Activated T-helper 1 cell treated with anti-CD3 and anti-CD28 coated beads, Interleukin-2, amount 50 U/mL, for 16 hours (primary cell): ENCODE measurements at places on chromosomes 11 and 22.

DNA sequence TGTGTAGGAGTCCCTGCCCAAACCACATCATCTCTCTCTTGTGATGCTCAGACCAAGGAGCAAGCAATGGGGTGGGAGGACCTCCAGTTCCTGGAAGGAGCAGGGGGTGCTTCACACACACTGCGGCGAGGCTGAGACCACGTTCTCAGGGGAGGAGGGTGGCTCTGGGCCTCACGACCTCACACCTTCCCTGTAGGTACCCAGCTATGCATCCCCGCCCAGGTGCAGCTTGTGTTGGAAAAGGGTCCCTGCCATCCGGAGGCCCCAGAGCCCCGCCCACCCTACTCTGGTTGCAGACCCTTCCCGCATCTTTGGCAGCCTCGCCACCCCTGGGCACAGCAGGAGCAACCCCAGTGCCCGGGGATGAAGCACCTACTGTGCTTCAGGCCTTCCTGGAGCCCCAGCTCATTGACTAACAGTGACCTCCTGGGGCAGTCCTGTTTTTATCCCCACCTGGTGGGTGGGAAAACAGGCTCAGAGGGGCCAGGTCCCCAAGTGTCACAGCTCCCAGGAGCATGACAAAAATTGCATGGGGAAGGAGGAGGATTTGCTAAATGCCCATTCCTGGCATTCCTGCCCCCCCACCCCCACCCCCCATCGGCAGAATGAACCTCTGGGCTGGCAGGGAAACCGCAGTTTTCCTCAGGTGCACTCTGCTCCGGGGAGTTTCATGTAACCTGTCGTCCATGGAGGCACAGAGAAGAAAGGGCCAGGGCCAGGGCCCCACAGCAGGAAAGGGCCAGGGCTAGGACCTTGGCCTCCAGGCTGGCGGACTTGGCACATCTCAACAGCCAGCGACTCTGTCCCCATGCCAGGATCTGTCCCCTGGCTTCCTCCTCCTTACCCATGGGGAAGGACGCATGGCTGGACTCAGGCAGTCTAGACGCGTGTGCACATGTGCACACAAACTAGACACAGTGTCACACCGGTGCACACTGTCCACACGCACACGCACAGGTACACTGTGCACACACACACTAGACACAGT lies 81.0 kb downstream of the IGLL1 start:
- no peak for DNase-seq

- DNase-seq, result no peak
Observed at GRCh38 chr11:119192111-119192510, 6.8 kb downstream of the NHERF4 start.

DNA sequence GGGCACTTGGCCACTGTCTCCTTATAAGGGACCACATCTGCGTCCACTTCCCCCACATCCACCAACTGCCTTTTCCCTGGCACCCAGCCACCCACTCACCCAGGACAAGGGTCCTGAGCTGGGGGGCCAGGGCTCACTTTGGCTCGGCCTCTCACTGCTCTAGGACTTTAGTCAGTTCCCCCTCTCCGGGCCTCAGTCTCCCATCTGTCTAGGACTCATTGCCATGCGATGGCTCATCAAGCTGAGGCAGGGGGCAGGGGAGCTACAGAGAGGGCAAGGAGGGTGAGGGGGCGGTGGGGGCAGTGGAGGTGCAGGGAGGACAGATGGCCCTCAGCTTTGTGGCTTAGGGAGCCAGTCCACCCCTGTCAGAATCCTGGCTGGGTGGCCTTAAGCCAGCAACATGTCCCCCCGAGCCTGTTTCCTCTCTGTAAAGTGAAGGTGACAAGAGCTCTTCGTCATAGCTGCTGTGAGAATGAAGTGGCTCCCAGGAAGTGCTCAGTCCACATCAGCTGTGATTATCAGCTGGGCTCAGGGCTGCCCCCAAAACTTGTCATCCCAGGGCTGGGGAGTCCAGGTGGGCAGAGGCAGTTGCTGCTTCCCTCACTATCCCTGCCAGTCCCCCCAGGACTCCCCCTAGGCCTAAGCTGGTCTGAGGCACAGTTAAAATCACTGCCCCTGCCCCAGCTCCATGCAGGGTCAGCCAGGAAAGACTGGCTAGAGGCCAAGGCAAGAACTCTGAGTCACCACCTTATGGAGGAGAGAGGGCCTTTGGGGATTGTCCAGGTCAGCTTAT lies 14.9 kb downstream of the RAC2 start:
- DNase-seq, result no peak

DNA sequence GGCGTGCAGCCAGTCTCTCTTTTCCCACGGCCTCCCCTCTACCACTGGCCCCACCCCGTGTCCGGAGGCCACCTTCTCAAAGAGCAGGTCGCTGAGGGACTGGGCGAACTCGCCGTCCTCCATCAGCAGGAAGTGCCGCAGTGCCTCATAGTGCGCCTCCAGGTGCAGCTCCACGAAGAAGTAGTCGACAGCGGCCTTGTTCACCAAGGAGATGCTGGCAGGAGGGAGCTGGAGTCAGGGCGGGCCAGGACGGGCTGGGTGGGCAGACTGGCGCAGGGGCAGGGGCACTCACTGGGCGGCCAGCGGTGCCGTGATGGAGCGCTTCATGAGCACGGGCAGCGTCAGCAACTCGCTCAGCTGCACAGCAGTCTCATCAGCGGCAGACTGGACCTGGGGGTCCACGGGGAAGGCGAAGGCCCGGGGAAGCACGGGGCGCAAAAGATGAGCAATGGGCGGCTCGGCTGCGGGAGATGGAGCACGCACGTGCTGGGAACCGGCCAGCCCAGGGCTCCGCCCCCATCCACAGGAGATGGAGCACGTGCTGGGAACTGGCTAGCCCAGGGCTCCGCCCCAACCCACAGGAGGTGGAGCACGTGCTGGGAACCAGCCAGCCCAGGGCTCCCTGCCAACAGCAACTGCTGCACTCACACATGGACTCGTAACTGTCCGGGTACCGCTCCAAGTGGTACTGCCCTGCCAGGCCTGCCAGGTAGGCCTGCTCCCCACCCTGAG lies 18.4 kb downstream of the SELENOO start:
- no peak for DNase-seq

GRCh38 chr11:45105233-45105983 lies 41.0 kb upstream of the PRDM11 start:
- DNase-seq, result peak; percentile 39

DNA sequence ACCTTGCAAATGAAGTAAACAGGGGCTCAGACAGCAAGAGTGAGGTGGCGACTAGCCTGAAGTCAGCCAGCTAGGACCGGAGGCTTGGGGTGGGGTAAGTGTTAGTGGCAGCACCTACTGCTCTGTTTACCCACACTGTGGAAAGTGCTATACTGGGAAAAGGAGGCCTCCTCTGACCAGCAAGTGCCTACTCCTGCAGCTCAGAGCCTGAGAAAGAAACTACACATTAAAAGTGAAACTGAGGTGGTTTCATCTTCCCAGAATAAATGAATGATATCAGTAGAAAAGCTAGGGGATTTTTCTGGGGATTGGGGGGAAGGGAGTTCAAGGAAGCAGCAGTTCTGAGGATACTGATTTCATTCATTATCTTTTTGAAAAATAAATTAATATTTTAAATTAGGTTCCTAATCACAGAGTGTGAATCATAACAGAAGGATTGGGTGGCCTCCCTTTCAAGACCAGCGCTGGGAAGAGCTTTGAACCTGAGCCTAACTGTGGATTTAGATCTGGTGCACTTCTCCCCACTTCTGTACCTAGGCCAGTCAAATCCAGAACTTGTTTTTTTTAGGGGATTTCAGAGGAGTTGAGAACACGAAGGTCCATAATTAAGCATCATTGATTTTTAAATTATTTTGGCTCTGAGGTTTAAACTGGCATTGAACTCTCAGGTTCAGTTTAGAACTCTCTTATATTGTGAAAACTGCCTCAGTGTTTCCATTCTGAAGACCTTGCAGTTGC lies 48.1 kb upstream of the GRAMD1B start:
- DNase-seq, result peak; percentile 8

GRCh38 chr22:25488244-25489020 lies 76.0 kb upstream of the GRK3 start:
- DNase-seq, result no peak

DNA sequence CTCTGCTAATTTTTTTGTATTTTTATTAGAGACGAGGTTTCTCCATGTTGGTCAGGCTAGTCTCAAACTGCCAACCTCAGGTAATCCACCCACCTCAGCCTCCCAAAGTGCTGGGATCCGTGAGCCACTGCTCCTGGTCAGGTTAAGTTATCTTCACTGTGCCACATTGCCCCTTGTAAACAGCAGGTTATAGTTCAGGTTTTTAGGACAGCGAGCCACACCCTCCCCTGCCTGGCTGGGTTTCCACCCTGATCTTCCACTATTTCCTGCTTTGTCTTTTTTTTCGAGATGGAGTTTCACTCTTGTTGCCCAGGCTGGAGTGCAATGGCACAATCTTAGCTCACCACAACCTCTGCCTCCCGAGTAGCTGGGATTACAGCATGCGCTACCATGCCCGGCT lies 16.1 kb downstream of the ACO2 start:
- no peak for DNase-seq

- no peak for DNase-seq
Observed at GRCh38 chr11:101323997-101324396, 194.4 kb upstream of the PGR start.

DNA sequence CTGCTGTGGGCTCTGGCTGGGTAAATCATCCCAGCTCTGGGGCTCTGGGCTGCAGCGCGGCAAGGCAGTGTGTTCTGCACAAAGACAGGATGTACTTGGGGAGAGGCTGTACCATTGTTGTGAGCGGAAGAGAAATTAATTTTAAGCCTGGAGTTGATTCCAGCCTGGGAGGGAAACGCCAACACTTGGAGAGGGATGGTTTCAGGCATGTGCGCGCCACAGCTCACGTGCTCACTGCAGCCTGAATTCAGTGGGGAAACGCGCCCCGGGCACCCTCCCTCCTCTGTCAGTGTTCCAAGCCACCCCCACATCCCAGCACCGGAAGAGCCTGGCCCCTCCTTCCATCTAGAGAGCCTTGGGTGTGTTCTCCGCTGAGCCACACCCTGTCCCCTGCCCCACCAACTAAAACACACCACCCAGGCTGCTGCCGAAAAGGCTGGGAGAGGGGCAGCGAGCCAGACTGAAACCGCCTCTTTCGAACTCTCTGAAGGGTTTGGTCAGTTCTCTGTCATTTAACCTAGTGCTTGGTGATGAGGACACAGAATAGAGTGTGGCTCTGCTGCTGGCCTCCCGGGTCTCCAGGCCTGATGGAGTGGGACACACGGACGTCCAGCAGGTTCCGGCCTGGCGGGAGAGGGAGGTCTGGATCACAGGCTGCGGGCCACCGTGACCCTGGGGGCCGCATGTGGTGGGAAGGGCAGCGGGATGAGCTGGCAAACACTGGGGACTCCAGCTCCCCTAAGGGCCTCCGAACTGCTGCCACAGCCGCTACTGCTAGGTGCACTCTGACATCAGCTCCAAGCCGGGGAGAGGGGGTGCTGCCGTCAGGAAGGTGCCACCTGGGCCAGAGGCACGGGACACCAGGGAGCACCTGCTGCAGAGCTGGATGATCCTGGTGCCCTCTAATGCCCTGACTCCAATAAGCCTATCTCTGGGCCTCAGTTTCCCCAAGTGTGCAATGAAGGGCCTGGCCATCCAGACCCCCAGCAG lies 230.8 kb downstream of the CTTN start:
- no peak for DNase-seq

GRCh38 chr11:788953-789940 lies 643 bp downstream of the CEND1 start:
- no peak for DNase-seq

DNA sequence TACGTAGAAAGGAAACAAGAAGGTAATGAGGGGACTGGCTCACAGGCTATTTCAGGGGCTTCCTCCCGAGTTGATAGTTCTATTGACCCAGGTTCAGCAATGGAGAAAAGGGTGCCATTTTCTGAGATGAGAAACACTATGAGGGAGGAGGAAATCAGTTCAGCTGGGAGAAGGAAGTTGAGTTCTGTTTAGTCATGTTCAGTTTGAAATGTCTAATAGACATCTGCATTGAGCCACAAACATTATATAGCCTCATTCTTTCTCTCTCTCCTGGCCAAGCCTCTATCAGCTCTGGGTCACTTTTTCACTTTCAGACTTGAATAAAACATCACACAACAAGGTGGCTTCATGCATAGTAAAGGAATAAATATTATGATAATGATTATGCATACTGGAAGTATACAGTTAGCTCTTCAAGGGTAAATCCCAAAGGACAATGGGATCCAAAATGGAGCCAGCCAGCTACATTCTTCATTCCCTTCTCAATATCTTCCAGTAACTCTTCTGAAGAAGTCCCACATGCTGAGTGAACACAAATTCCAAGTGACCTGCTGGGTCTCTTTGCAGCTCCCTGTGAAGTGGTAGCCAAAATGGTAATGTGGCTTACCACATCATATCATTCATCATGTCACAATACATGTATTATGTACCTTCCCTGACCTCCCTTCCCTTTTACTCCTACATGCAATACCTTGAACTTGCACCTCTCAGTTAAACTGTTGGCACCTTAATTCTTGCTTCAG lies 80.9 kb upstream of the CD44 start:
- no peak for DNase-seq

DNA sequence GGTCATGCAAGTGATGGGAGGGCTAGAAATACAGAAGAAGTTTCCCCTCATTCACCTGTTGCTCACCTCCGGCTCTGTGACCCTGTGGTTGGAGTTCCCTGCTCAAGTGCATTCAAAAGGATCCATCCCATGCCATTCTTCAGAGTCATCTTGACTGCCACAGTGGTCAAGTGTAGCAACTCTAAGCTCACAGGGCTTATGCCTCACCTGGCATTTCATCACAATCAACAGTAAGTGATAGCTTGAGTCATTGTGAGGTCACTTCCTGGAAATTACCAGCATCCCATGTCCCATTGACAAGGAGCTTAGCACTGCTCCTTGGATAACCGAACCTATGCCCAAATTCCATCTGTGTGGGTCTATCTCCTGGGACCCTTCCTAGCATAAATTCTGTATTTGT lies 55.6 kb downstream of the OR4C45 start:
- DNase-seq, result no peak

- no peak for DNase-seq
Observed at GRCh38 chr11:47258317-47258902, 614 bp downstream of the NR1H3 start.

DNA sequence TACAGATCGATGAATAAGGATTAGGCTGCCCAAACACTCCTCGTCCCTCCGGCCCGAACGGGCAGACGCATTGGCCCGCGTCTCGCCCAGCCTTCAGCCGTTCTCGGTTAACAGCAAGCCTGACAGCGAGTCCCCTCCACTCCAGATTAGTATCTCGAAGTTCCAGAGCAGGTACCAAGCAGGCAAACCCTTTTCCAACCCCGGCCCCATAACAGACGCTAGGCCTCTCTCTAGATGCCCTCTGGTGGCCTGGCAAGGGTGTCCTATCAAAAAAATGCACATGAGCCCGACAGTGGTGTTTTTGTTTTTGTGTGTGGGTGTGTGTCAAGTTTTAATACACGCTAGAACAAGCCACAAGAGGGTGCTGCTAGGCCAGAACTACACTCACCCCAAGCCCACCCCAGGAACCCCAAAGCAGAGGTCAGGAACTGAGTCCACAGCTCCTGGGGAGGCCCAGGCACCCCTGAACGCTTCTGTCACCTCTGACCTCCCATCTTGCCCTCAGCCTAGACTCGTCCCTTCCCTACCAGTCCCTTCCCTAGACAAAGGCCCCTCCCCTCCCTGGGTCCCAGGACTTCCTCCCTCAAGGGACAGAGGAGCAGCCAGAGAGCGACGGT lies 658 bp upstream of the ARFGAP2 start:
- DNase-seq, result peak; percentile 49
